ENCODE measurements at places on chromosomes 3 and 15.

DNA sequence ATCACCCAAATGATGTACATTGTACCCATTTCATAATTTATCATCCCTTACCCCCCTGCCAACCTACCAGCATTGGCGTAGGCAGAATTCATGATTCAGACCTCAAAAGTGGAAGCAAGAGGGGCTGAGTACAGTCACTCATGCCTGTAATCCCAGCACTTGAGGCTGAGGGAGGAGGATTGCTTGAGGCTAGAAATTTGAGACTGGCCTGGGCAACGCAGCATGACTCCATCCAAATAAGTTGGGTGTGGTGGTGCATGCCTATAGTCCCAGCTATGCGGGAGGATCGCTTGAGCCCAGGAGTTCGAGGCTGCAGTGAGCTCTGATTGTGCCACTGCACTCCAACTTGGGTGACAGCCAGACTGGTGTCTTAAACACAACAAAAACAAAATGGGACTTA, 10.4 kb downstream of the TTC14 start:
- no peak for DNase-seq

DNA sequence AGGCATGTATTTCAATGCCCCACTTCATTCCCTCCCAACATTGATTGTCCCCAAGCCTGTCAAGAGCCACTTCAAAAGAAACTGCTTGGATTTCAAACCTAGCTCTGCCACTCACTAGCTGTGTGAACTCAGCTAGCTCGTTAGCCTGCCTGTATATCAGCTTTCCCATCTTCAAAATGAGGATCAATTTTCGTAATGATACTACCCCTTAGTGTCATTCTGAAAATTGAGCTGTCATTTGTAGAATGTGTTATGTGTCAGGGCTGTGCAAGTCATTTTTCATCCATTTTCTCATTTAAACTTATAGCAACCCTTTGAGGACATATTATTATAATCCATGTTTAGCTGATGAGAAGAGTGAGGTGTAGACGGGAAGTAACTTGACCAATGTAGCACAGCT, 88.6 kb downstream of the TRIM42 start:
- DNase-seq: no peak

GRCh38 chr3:129461022-129461421, 21.0 kb downstream of the IFT122 start:
- DNase-seq: no peak

DNA sequence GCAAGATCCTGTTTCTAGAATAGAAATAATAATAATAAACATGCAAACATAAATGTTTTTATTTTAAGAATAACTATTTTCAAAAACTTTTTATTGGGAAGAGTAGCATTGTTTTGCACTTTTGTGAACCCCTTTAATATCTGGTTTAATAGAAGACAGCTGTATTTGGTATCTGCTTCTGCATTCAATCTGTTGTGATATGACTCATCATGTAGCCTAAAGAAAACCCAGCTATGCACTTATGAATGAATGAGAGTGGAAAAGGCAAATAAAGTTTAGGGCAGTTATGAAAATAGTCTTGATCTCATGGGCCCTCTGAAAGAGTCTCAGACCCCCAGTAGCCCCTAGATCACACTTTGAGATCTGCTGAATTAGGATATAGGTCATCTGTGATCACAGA, 100.4 kb upstream of the PPP2R3A start:
- no peak for DNase-seq

DNA sequence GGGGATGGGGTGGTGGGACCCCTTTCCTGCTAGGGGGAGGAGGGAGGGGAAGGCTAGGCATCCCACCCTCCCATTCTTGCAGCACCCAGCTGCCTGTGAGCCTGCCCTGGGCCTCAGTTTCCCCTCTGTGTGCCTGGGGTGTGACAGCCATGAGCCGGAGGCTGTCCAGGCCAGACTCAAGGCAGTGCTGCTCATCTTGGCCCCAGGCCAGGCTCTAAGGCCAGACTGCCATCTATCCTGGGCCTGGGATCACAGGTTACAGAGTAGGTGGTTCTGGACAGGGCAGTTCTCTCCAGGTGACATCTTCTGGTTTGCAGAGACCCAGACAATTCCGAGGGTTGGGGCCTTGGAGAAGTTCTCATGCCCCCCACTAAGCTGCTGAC, 3.3 kb upstream of the VILL start:
- DNase-seq: no peak

DNA sequence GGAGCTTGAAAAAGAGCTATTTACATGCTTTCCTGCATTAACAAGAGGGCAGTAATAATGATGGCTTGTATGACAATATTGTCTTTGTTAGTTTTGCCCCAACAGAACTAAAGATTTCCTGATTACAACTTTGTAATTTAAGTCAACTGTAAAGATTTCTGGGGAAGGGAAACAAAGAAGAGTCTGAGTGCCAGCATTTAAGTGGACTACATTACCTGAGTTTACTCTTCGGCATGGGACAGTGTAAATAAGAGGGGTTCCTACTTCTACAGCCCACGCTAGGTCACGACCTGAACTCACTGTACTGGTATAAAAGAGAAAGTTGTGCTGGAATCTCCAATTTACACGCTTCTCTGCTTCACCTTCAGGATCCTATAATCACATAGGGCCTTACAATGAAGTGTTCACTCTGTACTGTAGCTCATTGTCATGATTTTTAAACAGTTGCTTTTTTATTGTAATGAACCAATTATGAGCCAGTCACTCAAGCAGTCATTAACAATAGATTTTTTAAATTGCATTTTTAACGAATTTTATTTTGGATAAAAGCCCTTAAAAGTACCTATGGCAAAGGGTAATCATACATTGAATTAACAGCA, 39.6 kb downstream of the DPH6 start:
- peak; percentile 1 for DNase-seq

Measured in T47D (cell line).